ENCODE measurements at places on chromosomes 6 and 20.

GRCh38 chr6:64325093-64325492, 689.5 kb downstream of the PHF3 start:
- no peak for DNase-seq

GRCh38 chr6:149478631-149479314, 6.0 kb downstream of the ZC3H12D start:
- no peak for DNase-seq

- DNase-seq = peak; percentile 83
Observed at GRCh38 chr20:45044084-45044573, 56.8 kb downstream of the KCNS1 start.

GRCh38 chr6:11263291-11263775, 30.9 kb upstream of the NEDD9 start:
- DNase-seq = peak; percentile 88

DNA sequence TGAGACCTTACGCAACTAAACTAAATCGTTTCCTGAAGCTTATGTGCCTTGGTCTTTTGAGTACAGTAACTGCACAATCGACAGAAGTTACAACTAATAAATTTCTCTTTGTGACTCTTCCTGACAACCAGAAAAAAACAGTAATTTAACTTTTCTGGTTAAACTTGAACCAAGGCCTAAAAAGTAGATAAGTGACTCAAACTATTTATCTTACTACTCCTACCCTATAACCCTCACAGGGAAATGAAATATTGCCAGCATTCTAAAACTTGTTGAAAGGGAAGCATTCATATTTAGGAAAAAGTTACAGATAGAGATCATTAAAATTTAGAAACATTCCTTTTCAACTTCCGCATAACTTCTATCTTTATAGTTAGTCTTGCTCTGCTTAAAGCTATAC, 1034.4 kb downstream of the EYS start:
- DNase-seq = peak; percentile 58

DNA sequence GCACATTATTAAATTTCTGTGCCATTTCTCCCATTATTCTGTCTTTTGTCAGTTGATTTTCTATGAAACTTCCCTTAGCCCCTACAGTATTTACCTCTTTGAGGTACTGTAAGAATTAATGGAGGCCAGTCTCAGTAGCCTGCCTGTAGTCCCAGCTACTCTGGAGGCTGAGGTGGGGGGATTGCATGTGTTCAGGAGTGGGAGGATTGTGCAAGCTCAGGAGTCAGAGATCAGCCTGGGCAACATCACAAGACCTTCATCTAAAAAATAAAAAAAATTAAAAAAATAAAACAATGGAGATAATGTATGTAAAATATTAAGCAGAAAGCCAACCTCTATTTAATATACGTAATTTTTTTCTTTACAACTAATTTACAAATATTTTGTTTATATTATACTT, 77.8 kb downstream of the OR2B2 start:
- DNase-seq = no peak

DNA sequence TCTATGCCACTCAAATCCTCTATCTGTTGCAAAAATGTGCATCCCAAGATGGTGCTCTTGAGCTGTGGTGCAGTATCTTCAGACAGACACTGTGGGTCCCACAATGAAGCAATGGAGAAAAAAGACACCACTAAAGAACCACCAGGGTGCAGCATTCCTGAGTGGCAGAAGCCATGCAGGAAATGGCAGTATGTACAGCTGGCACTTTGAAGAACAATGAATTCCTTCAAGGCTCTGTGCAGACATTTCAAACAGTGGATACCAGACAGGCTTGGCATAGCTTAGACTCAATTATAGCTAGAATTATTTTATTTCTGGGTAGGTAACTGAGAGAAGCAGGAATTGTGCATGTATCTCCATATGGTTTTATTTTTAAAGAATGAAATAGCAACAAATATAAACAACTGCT, 24.0 kb upstream of the HDAC2 start:
- DNase-seq = peak; percentile 93

DNA sequence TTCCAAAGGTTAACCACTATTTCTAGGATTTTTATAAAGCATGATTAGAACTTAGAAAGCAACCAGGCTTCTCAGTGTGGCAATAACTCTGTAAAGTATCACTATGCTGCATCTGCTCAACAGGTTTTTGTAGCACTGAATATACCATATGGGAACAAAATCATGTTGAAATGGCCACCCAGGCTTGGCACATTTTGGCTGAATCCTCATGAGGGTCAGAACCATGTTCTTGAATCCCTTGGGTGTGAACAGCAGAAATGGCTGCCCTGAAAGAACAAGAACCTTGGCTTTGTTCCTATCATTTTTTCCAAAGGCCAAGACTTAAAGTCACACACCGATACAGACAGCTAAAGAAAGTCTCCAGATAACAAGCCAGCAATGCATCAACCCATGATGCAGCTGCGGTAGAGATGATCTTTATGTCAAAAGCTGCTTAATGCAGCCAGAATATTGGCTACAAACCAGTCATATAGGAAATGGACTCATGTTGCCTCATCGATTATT, 283.0 kb upstream of the NOX3 start:
- no peak for DNase-seq

GRCh38 chr6:147207837-147208754, 3.9 kb downstream of the STXBP5 start:
- DNase-seq = no peak

DNA sequence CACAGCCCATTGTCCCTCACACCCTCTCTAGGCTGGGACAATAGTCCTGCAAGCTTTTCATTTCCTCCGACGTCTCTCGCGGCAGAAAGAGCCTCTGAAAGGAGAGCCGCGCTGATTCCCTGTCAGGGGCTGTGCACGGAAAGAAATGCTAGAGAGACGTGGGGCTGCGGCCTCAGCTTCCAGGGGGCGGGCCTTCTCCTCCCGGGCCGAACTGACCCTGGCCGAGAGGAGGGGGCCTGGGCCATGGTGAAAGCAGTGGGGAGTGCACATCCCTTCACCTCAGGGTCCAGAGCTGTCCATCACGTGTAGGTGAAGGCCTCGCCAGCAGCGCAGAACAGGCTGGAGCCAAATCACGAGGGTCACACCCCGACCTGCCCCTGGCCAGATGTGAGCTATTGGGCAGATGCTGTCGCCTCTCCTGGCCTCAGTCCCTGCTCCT, 220.4 kb downstream of the TAF4 start:
- no peak for DNase-seq

DNA sequence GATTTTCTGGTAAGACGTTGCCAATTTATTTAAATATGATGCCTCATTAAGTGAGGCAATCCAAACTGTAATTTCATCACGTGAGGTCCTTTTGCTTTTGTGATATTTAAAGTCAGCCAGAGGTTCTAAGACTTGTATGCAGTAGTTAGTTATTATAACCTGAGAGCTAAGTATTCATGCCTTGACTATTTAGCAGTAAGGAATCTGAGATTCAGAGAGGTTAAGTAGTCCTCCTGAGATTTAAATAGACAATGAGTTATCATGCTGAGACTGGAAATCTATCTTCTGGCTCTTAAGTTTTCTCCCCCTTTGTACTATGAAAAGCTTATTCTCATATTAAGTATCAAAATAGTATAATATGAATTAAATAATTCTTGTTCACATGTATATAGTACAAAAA, 158.0 kb downstream of the UTRN start:
- DNase-seq = no peak

GRCh38 chr6:152110886-152111820, 303.7 kb downstream of the ESR1 start:
- no peak for DNase-seq

- DNase-seq = no peak
Observed at GRCh38 chr6:43267619-43268354, 24.5 kb downstream of the TTBK1 start.

GRCh38 chr20:38083338-38084048, 49.9 kb downstream of the RPRD1B start:
- DNase-seq = peak; percentile 77

DNA sequence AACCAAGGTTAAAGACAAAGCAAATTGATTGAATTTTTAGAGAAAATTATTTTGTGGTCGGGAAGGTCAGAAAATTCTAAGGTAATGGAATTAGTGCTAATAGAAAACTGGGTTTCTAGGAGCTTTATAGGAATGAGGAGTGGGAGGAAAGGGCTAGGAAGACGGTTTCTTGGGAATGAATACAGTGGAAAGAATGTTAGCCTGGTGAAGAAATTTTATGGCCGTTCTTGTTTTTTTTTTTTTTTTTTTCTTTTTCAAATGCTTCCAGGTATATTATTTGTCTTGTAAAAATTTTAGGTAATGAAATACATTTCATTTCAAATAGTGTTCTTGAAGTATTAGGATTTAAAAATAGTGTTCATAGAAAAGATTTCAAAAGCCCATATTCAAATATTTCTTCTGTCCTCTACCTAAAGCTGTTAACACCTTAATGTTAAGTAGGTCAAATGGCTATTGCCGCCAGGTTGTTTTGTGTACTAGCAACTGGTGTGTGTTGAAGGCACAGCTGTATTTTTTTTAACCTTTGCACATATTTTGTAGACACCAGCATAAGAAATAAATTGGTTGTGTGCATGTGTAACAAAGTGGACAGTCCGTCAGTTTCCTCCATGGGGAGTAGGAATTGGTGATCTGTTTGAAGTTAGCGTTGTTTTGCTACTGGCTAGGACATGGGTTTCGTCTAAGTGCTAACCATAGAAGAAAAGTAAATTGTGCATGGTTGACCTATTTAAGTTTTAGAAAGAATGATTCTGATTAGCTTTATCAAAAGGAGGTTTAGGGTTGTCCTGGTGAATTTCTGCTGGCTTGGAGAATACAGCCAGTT, 32.3 kb downstream of the AFDN start:
- peak; percentile 61 for DNase-seq

- no peak for DNase-seq
Observed at GRCh38 chr20:32433311-32434021, 75.3 kb downstream of the ASXL1 start.

GRCh38 chr6:150456902-150457643, 88.3 kb downstream of the IYD start:
- DNase-seq = no peak

DNA sequence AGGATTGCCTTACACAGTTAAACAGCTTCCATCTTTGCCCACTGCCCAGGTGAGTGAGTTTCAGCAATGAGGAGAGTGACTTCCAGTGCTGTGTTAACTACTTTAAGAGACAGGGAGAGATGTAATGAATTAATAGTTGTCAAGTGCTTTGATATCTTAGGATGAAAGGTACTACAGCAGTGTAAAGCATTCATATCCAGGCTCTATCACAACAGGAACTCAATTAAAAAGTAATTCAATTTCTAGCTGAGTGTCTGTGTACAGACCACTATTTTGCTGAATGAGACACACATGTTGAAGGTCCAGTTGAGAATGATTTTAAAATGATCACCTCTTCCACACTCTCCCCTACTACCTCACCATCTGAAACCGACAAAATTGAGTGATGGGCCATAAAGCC, 70.7 kb upstream of the BEND3 start:
- no peak for DNase-seq

DNA sequence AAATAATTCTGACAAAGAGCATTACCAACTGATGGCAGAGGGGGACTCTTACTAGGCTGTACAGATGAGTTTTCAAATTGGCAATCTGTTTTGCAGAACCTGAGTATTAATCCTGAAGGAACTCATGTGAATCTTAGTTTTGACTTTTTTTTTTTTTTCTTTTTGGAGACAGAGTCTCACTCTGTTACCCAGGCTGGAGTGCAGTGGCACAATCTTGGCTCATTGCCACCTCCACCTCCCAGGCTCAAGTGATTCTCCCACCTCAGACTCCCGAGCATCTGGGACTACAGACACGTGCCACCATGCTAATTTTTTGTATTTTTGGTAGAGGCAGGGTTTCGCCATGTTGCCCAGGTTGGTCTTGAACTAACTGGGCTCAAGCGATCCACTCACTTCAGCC, 49.3 kb downstream of the KCTD20 start:
- DNase-seq = no peak

GRCh38 chr20:48259456-48259855, 474.2 kb upstream of the SULF2 start:
- no peak for DNase-seq

GRCh38 chr6:107121266-107121665, 6.0 kb upstream of the BEND3 start:
- no peak for DNase-seq

GRCh38 chr6:156029286-156029985, 573.8 kb upstream of the NOX3 start:
- no peak for DNase-seq

DNA sequence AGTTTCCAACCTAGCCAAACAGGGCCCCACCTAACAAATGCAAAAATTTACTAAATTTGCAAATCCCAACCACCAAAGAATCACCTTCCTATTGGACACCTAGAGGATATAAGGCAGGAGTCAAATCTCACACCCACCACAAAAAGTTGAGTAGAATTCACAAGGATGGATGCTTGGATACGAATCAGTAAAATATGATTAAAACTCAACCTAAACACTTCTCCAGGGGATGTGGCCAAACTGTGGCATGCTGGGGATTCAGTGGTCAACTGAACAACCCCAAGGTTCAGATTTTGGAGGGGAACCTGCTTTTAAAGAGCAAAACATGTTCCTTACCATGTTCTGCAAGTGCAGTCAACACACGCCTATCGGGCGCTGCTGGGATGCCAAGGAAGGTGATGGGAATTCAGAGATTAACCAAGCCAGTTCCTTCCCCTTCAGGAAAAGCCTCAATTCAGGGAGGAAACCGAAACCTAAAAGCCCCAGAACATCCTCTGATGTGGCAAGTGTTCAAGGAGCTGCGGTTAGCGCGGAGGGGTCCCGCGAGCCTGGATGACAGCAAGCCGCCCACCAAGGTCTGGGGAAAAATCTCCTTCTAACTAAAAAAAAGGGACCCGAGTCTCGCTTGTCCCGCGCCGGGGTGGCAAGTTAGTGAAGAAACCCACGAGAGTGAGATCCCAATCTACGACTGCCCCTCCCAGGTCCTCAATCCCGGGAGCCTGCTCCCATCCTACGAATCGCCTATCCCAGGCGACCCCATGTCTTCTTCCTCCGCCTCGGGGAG, 902 bp downstream of the SAMHD1 start:
- DNase-seq = peak; percentile 65

DNA sequence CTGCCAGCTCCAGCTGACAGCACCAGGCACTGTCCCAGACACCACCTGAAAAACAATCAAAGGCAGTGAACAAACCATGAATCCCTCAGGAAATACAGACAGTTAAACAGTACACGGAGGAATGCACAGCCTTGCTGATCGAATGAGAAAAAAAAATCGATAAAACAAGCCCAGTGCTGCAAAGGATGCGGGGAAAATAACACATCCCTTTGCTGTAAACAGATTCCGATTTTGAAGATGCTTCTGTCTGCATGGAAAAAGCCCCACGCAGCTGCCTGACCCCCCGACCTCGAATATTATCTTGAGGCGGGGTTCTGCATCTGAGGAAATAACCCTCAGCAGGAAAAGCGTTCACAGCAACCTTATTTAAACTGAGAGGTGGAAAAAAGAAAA, 43.9 kb downstream of the RBM38 start:
- no peak for DNase-seq

DNA sequence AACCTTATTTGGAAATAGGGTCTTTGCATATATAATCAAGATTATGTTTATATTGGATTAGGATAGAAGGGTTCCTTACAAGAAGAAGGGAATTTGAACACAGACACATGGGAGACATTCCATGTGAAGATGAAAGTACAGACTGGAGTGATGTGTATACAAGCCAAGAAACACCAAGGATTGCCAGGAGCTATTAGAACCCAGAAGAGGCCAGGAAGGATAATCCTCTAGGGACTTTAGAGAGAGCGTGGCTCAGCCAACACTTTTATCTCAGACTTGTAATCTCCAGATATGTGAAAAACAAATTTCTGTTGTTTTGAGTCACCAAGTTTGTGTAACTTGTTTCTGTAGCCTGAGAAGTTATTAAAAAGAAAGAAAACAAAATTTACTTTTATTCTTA, 1173.9 kb upstream of the CITED2 start:
- no peak for DNase-seq
